ENCODE measurements at places on chromosomes 11 and 22. TPM values are rescaled to one million over a fixed set of nuclear protein-coding genes. Genes with fewer than 3 reads are reported as not detected.

The OR51E1 gene
- not detected for total RNA-seq

The SCARF2 gene
- total RNA-seq = 0.21 TPM

GRCh38 chr11:93653080-93653479 lies 8.4 kb upstream of the CEP295 start:
- DNase-seq = no peak

- peak; percentile 76 for DNase-seq
Measured at GRCh38 chr22:36790648-36791047, 14.7 kb upstream of the IFT27 start.

- peak; percentile 81 for DNase-seq
Measured at GRCh38 chr11:58900479-58901420, 38.5 kb upstream of the GLYATL1 start.

DNA sequence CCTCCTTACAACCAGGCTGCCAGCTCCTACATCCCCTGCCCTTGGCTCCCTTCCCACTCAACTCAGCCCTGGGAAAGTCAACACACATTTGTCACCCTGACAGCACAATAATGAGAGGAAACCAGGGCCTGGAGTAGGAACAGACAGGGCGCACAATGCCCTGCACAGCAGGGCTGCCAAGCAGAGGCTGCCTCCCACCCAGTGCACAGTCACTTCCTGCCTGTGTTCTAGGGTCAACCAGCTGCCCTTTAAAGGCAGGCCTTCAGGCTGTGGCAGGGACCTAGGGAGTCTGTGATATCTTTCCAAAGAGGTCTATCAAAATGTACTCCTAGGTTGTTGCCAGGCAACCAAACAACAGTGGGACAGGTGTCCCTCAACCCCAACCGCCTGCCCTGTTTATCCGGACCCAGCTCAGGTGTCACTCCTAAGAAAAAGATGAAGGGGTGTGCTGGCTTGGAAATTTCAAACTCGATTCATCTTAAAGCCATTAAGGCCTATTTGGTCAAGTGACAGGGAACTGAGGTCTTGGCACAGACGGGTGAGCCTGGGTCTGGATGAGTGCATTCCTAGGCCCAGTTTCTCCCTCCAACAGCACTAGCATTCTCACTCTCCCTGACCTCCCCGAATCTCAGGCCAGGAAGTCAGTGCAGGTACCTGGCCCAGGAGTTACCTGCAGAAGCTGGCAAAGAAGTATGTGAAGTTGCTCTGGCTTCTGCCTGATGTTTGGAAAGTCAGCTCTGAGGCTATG lies 110.3 kb upstream of the PITPNB start:
- no peak for DNase-seq

GRCh38 chr11:62911137-62912130 lies 9.7 kb downstream of the CHRM1 start:
- DNase-seq = no peak

DNA sequence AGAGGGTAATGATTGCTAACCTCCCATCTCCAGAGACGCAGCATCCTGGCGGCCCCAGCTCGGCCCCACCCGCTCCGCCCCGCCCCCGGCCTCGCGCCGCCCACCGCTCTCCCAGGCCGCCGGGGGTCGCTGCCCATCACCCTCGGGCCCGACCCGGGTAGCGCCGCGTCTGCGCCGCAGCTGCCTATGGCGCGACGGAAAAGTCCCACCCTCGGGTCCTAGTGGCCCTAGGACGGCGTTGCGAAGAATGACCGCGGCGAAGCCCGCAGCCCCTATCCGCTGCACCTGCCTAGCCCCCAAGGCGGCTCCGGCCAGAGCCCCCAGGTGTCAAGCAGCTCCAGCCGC lies 457 bp downstream of the CPSF7 start:
- peak; percentile 66 for DNase-seq

The C22orf31 gene
- total RNA-seq = not detected

DNA sequence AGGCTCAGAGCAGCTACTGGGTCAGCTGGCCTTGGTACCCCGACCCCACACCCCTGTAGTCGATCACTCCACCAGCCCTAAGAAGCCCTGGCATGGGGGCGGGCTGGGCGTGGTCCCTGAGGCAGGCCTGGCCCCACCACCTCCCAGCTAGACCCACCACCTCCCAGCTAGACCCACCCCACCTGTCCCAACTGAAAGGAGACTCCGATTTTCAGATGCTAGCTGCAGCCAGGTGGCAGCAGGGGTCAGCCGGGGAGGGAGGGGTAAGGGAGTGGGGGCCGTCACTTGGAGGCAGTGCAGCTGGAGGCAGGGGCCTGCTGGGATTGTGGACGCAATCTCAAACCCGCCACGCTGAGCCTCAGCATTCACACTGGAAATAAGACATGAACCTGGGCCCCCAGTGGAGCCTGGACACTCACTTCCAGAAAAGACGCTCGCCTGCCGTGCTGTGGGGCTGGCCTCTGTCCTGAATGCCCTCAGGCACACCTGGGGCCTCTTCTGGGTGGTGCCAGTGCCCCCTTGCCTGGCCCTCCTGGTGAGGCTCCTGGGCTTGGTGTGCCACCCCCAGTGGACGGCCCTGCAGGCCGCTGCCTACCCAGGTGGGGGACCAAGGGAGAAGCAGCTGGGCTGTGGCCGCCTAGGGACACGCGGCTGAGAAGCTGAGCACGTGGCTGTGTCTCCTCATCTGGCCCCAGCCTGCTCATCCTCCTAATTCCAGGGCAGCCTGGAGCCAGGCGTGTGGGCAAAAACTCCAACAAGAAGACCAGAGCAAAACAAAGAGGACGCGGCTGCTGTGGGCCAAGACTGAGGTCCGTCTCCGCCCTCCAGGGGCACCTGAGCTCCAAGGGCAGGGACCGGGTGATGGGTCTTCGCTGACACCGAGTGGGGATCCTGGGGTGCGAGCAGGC lies 26.7 kb downstream of the OSBPL5 start:
- no peak for DNase-seq

GRCh38 chr22:31126869-31127175 lies 4.1 kb downstream of the INPP5J start:
- no peak for DNase-seq

The C11orf21 gene
- total RNA-seq = 6.1 TPM

All from activated naive CD4-positive, alpha-beta T cell treated with anti-CD3 and anti-CD28 coated beads for 36 hours (primary cell).